Stimulated activated CD8-positive, alpha-beta memory T cell treated with anti-CD3 and anti-CD28 coated beads, Interleukin-7, amount 100 ng/mL, for 1 hour (primary cell): ENCODE measurements at places on chromosomes 2 and 18.

DNA sequence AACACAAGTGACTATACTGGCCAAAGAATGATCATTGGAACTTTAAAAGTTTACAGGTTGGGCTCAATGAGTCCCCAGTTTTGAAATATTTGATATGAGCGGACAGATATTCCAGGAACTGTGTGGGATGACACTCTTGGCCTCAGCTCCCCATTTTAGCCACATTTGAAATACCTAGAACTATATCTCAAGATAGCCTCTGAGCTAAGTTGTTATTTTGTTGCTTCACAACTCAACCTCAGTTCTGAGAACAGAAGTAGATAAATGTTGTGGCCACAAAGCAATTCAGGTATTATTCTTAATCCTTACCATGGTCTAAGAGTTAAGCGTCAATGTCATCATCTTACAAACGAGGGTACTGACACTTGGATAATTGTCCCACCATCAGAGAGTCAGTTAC, 172.2 kb upstream of the SETBP1 start:
- no peak for DNase-seq

GRCh38 chr2:241649404-241649803, 11.9 kb downstream of the ATG4B start:
- DNase-seq: no peak

DNA sequence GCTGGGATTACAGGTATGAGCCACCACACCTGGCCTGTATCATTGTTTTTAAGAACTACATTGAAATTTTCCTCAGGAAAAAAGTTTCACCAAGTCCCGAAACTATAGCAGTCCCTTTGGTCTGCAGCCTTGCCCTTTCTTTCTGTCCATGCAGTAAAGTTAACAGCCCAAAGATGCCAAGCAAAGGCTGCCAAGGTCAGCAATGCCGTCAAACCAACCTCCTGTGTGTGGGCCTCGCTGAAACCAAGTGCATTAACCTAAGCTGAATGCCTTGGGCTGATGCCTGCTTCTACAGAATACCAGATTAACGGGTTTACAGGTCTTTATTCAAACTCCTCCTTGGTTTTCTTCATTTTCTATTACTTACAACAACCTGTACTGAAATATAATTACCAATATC, 73.1 kb downstream of the EIF5B start:
- DNase-seq: no peak

- DNase-seq: no peak
Measured at GRCh38 chr18:13382954-13383827, 164.6 kb downstream of the LDLRAD4 start.

DNA sequence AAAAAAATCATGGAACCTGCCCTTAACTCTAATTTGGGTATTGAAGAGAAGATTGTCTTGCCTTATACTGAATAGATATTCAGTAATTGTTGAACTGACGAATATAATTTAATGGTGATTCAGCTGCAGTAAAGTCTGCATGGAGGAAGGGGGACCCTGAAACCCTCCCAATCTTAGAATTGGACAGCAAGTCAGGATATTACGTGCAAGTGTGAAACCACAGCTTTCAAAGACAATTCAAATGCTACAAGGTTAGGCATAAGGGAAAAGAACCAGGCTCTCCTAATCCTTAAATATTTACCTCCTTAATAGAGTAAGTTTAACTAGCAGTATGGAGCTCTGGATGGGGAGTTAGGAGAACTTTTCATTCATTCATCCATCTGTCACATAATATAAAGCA, 226.9 kb upstream of the TNP1 start:
- no peak for DNase-seq

- DNase-seq: no peak
Measured at GRCh38 chr18:37671530-37671929, 105.9 kb upstream of the CELF4 start.
